Thoracic aorta (tissue), 2 donors: ENCODE measurements at places on chromosomes 2 and 18.

- H3K27me3 ChIP-seq = no peaks in the 10 kb centered on the region
- H3K4me1 ChIP-seq = peaks cover 94% of the 10 kb centered on the region
- H3K36me3 ChIP-seq = no peaks in the 10 kb centered on the region
- no peak for DNase-seq
- H3K27ac ChIP-seq = peak overlapping the region; percentile 90
Measured at GRCh38 chr18:58993260-58993659, 128.6 kb downstream of the ZNF532 start.

GRCh38 chr2:119522671-119523070, 1.6 kb downstream of the SCTR start:
- H3K27ac ChIP-seq = no peak overlapping the region
- DNase-seq = no peak

DNA sequence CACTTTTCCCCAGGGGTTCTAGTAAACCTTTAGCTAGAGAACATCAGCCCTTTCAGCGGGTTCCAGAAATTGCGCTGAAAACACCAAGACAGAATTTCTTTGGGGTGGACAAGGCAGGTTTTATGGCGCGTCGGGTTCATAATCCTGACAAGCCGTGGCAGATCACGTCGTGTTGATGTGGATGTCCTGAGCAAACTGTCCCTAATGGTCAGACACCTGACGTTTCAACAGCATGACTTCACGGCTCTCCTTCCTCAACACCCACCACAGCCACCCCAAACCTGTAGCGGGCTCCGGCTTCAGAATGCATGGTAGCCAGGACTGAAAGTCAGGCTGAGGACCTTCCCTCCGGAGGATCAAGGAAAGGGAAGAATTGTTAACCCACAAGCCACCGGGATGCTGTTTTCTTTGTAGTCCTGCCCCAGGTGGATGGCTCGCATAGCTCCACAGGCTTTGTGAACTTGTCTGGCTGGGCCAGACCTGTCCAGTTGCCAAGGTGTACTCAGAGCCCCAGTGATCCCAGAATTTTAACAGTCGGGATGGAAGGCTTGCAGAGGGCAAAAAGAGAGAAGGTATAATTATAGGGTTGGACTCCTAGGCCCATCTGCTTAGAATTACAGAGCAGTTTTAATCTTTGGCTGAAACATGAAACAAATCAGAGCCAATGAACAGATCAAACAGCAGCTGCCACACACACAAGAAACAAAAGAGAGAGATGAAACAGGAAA, 1.5 kb downstream of the APCDD1 start:
- no peak overlapping the region for H3K27ac ChIP-seq
- H3K4me3 ChIP-seq = peak overlapping the region; percentile 83
- no peak for DNase-seq
- no peaks in the 10 kb centered on the region for H3K27me3 ChIP-seq
- no peaks in the 10 kb centered on the region for H3K4me1 ChIP-seq

DNA sequence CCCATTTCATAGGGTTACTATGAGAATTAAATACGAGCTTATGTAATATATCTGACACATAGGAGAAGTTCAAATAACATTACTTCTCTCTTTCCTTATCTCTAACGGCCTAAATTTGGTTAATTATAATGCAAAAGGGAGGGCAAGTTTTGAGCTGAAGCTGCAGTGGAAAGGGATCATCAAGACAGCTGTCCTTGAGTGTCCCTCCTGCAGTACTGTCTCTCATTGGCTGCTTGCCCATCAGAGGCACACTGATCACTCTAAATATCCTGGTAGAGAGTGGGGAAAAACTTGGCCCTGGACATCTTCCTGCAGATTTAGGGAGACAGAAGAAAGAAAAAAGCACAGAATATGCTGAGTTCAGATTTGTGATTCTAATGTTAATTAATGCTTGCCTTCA, 186.0 kb downstream of the CAMKMT start:
- H3K27ac ChIP-seq = no peak overlapping the region
- H3K4me3 ChIP-seq = no peak overlapping the region
- no peaks in the 10 kb centered on the region for H3K36me3 ChIP-seq

GRCh38 chr2:232162187-232162586, 200.7 kb downstream of the DIS3L2 start:
- H3K27ac ChIP-seq = no peak overlapping the region
- no peak for DNase-seq
- H3K4me1 ChIP-seq = no peaks in the 10 kb centered on the region
- H3K4me3 ChIP-seq = no peak overlapping the region
- H3K27me3 ChIP-seq = no peaks in the 10 kb centered on the region

- H3K36me3 ChIP-seq = no peaks in the 10 kb centered on the region
- no peak for DNase-seq
- H3K27me3 ChIP-seq = no peaks in the 10 kb centered on the region
- H3K4me1 ChIP-seq = peaks cover 9% of the 10 kb centered on the region
- H3K4me3 ChIP-seq = no peak overlapping the region
Measured at GRCh38 chr2:71419145-71419544, 34.2 kb upstream of the DYSF start.

GRCh38 chr2:68946117-68946516, 6.6 kb downstream of the GKN2 start:
- DNase-seq = no peak
- H3K27me3 ChIP-seq = no peaks in the 10 kb centered on the region
- no peaks in the 10 kb centered on the region for H3K36me3 ChIP-seq
- no peaks in the 10 kb centered on the region for H3K4me1 ChIP-seq
- no peak overlapping the region for H3K4me3 ChIP-seq

- H3K27me3 ChIP-seq = no peaks in the 10 kb centered on the region
- no peaks in the 10 kb centered on the region for H3K36me3 ChIP-seq
- H3K27ac ChIP-seq = no peak overlapping the region
- no peak for DNase-seq
- no peak overlapping the region for H3K4me3 ChIP-seq
- no peaks in the 10 kb centered on the region for H3K4me1 ChIP-seq
Measured at GRCh38 chr18:74651327-74652128, 53.9 kb downstream of the ZNF407 start.

DNA sequence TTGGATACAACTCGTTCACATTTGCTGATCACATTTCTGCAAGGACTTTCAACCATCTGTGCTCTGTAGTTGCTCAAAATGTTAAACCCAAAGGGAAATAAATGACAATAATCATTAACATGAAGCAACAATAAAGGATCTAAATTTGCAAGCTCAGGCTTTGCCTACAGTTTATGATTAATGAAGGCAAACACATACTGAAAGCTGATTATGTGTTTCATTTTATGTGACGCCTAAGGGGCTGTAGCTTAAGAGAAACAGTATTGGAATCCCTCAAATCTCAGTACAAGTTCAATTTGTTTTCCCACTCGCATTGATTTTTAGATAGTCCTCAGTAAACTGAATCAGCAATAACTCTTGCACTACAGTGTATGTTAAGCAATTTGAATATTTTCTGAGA, 160.3 kb upstream of the FSIP2 start:
- no peak overlapping the region for H3K27ac ChIP-seq
- no peak for DNase-seq
- H3K4me1 ChIP-seq = no peaks in the 10 kb centered on the region
- no peaks in the 10 kb centered on the region for H3K36me3 ChIP-seq
- H3K27me3 ChIP-seq = no peaks in the 10 kb centered on the region

DNA sequence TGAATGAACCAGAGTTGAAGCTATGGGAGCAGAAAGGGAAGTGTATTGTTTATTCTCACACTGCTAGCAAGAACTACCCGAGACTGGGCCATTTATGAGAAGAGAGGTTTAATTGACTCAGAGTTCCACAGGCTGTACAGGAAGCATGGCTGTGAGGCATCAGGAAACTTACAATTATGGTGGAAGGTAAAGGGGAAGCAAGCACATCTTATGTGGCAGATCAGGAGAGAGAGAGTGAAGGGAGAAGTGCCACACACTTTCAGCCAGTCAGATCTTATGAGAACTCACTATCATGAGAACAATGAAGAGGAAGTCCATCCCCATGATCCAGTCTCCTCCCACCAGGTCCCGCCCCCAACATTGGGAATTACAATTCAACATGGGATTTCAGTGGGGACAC, 383.2 kb upstream of the SLC14A2 start:
- no peaks in the 10 kb centered on the region for H3K27me3 ChIP-seq
- no peak overlapping the region for H3K27ac ChIP-seq
- H3K36me3 ChIP-seq = no peaks in the 10 kb centered on the region
- H3K4me1 ChIP-seq = no peaks in the 10 kb centered on the region
- H3K4me3 ChIP-seq = no peak overlapping the region

DNA sequence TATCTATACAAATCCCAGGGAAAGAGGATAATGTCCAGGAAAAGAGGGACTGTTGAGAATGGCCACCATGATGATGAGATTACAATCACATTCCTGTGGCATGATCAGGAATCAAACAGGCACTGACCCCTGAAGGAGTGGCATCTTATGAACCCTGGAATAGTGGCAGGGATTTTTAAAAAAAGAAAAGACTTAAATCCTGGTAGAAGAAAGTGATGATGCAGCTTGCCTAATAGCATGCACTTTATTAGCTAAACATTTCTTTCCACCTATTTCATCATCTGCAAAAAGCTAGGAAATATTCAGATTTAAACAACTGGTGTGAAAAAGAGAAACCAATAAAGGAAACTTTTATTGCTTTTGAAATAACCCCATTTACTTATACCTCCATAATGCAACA, 87.2 kb upstream of the FSHR start:
- DNase-seq = no peak
- no peak overlapping the region for H3K27ac ChIP-seq
- H3K4me1 ChIP-seq = no peaks in the 10 kb centered on the region
- H3K27me3 ChIP-seq = no peaks in the 10 kb centered on the region
- H3K4me3 ChIP-seq = no peak overlapping the region
- H3K36me3 ChIP-seq = no peaks in the 10 kb centered on the region

DNA sequence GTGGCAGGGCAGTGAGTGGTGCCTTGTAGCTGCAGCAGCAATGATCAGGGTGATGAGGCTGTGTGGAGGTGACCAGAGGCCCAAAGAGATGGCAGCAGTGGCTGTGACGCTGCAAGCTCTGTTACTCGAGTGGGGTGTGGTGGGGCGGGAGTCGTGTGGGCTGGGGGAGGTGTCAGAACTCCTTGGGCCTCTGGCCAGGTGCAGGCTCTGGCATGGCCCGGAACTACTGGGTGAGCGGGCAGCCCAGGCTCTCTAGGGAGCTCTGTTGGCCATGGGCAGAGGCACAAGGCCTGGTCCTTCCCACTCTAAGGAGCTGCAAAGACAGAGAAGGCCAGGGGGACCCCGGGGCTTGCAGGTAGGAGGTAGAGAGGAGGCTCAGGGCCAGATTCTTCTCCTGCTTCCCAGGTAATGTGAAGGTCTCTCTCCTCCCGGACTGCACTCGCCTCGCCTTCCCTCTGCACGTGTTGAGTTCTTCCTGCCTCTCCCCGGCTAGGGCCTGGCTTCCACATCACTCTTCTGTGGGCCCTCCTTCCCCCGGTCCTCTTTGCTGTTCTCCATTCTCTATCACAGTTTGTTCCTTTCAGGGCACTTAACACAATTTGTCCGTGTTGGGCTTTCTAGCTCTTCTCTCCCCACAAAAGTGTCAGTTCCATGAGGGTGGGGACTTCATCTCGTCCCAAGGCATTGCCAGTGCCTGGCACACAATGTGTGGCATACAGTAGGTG, 114.8 kb downstream of the MCFD2 start:
- H3K4me3 ChIP-seq = no peak overlapping the region
- H3K36me3 ChIP-seq = no peaks in the 10 kb centered on the region
- H3K27me3 ChIP-seq = no peaks in the 10 kb centered on the region
- peaks cover 7% of the 10 kb centered on the region for H3K4me1 ChIP-seq

GRCh38 chr2:235669269-235669831, 175.5 kb downstream of the AGAP1 start:
- no peaks in the 10 kb centered on the region for H3K36me3 ChIP-seq
- no peak overlapping the region for H3K27ac ChIP-seq
- H3K4me1 ChIP-seq = peaks cover 33% of the 10 kb centered on the region
- no peak for DNase-seq

DNA sequence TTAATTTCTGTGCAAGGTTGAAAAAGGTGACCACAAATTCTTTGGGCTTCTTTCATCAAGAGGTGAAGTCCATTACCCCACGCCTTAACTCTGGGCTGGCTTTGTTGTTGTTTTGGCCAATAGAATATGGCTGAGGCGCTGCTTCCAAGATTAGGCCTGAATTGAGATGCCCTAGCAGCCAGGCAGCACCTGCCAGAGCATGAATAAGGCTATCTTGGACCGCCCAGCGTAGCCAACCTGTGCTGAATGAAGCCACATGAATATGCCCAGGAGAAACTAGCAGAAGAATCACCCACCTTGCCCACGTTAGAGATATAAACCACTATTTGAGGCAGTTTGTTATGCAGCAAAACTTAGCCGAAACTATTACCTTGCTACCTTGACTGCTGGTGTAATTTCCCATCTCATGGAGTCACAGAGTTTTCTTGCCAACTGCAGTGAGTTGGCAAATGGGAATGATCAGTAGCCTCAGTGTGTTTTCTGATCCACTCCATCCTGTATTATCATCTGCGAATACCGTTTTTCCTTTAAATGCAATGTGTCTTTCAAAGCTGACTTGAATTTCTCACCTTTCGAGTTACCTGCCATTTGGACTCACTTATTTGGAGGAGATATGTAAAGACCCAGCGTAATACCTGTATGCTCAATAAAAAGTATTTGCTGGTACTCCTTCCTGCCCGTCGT, 679 bp downstream of the TSGA10 start:
- no peaks in the 10 kb centered on the region for H3K27me3 ChIP-seq
- peaks cover 21% of the 10 kb centered on the region for H3K4me1 ChIP-seq

- DNase-seq = no peak
- no peak overlapping the region for H3K27ac ChIP-seq
- H3K27me3 ChIP-seq = no peaks in the 10 kb centered on the region
- no peaks in the 10 kb centered on the region for H3K4me1 ChIP-seq
- no peaks in the 10 kb centered on the region for H3K36me3 ChIP-seq
Measured at GRCh38 chr2:39033980-39034379, 86.9 kb downstream of the SOS1 start.

DNA sequence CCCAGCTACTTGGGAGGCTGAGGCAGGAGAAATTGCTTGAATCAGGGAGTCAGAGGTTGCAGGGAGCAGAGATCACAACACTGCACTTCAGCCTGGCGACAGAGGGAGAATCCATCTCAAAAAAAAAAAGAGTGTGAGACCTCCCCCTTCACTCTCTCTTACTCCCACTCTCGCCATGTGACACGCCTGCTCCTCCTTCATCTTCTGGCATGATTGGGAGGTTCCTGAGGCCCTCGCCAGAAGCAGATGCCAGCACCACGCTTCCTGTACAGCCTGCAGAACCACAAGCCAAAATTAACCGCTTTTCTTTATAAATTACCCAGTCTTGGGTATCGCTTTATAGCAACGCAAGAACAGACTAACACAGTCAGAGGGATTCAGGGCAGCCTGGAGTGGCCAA, 66.3 kb upstream of the CREB1 start:
- H3K4me1 ChIP-seq = no peaks in the 10 kb centered on the region
- no peaks in the 10 kb centered on the region for H3K27me3 ChIP-seq
- H3K27ac ChIP-seq = no peak overlapping the region

- DNase-seq = no peak
- peak overlapping the region; percentile 45 for H3K27ac ChIP-seq
- H3K4me3 ChIP-seq = no peak overlapping the region
- no peaks in the 10 kb centered on the region for H3K36me3 ChIP-seq
- H3K4me1 ChIP-seq = peaks cover 9% of the 10 kb centered on the region
- H3K27me3 ChIP-seq = no peaks in the 10 kb centered on the region
Measured at GRCh38 chr18:23837591-23837990, 148.3 kb downstream of the LAMA3 start.

- H3K36me3 ChIP-seq = no peaks in the 10 kb centered on the region
- no peak overlapping the region for H3K4me3 ChIP-seq
- no peak overlapping the region for H3K27ac ChIP-seq
- H3K27me3 ChIP-seq = no peaks in the 10 kb centered on the region
- DNase-seq = no peak
Measured at GRCh38 chr2:151765760-151766410, 31.6 kb upstream of the NEB start.
